ENCODE measurements at places on chromosomes 12 and 14.
A peak's percentile ranks its signal among the peaks of the same experiment; 100 is the strongest.

- DNase-seq = no peak
These were observed 29.0 kb downstream of the PDE6H start for GRCh38 chr12:15001733-15002382.

GRCh38 chr14:90062127-90062794 is 467 bp downstream of the KCNK13 start:
- peak; percentile 17 for DNase-seq

GRCh38 chr14:102727336-102728095 is 49.7 kb upstream of the TRAF3 start:
- no peak for DNase-seq

- no peak for DNase-seq
These were observed 133.3 kb upstream of the SLCO1C1 start for GRCh38 chr12:20561871-20562270.

- DNase-seq = no peak
These were observed 165.8 kb downstream of the MON2 start for GRCh38 chr12:62632411-62632918.

DNA sequence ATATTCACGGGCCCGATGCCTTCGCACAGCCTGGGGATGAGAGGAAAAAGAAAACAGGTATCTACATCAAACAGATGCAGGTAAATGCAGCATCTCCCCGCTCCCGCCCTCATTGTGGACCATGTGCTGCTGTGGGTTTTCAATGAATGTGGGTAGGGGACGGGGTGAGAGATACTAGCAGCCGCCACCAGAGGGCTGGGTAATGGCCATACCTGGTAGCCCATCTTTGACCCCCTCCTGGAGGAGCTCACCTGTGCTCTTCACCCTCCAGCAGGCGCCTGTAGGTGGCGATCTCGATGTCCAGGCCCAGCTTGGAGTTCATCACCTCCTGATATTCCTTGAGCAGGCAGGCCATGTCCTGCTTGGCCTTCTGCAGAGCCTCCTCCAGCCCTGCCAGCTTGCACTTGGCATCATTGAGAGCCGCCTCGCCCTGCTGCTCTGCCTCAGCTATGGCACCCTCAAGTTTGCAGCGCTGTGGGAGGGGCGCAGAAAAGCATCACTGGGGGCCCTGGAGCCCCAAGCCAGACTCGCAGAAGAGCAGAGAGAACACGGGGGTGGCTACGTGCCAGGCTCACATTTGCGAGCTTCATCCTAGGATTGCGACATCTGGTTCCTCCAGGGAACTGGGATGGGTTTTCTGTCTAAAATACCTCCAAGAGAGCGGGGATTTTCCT is 10.2 kb downstream of the KRT82 start:
- DNase-seq = no peak

DNA sequence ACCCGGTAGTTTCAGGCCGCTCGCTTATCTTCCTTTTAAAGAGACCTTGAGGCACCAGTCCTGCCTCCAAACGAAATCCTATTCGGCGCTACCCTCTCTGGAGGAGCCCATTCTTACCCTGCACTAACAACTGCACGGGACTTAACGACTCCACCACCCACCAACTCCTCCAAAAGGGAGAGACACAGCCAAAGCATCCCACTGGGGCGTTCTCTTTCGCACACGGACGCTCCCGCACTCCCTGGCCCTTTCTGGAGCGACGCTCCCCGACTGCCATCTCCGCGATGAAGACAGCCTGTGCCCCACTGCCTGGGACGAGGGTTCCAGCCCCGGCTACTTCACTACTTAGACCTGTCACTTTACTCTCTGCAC is 650 bp downstream of the GALC start:
- no peak for DNase-seq

- no peak for DNase-seq
These were observed 362.6 kb upstream of the CLEC14A start for GRCh38 chr14:38618514-38618913.

DNA sequence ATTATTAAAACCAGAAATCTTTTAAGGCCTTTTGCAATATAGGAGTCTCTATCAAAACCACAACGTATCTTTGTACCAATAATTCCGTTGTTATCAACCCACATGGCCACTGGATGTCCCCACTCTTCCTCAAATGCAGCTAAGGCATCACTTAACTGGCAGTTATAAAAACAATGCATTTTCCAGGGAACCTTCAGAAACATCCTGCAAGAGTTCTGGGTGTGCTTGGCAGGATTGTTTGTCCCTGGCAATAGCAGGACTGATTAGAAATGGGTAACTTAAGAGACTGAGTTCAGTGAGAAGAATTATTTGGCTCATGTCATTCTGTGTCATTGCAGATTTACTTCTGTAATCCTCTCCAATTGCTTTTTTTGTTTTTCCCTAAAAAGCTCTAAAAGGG is 112.0 kb downstream of the SLC15A5 start:
- peak; percentile 74 for DNase-seq

GRCh38 chr12:20593611-20594010 is 101.5 kb upstream of the SLCO1C1 start:
- no peak for DNase-seq

All from NCI-H2081 treated with DMSO at 0.1 percent for 48 hours (cell line).